ENCODE measurements at places on chromosomes 4 and X. TPM values are rescaled to one million over a fixed set of nuclear protein-coding genes. Genes with fewer than 3 reads are reported as not detected.

- no peak for DNase-seq
These were observed 8.2 kb downstream of the FANCB start for GRCh38 chrX:14864631-14865030.

GRCh38 chr4:35884714-35885480 lies 359.4 kb downstream of the ARAP2 start:
- DNase-seq, result no peak

GRCh38 chrX:136781180-136781797 lies 557 bp upstream of the ARHGEF6 start:
- peak; percentile 25 for DNase-seq

DNA sequence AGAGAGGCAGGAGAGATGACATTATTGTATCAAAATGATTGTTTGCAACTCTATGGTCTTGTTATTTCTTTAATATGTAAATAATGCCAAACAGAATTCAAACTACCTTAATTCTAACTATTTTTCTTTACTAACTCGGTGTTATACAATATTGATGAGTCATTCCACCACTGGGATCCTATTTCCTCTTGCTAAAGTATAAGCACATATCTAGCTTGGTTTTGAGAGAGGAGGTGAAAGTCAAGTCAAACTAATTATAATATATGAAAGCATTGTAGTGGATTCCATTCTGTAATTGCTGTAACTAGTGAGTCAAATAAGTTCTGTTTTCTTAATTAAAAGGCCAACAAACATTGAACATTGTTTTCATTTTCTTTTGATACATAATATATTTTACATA lies 837.6 kb downstream of the PDHA2 start:
- no peak for DNase-seq

DNA sequence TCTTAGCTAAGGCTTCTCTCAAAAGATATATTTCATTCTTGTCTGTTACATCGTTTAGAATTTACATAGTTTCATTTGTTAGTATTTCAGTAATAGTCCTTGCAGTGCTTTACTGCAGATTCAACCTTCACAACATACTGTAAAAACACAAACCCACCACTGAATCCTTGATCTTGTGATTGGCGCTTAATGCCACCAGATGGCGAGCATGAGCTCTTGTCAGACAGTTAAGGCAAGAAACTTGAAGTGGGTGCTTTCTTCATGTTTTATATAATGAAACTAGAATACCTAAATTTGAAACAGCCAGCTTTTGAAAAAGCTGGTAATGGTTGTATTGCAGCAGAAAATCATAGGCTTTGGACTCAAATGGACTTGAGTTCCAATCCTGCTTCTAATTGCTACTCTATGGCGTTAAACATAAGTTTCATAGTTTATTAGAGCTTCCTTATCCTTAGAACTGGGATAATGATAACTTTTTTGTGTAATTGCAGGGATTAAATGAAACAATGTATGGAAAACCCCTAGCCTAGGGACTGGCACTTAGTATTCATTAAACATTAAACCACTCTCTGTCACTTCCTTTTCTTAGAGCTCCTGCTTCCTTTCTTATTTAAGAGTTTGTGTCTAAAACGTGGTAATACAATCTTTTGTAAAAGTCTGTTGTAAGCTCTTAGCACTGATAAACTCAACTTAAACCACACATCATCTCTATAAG lies 95.1 kb downstream of the USP9X start:
- DNase-seq, result peak; percentile 62

GRCh38 chrX:15559227-15559626 lies 41.5 kb downstream of the ACE2 start:
- no peak for DNase-seq

DNA sequence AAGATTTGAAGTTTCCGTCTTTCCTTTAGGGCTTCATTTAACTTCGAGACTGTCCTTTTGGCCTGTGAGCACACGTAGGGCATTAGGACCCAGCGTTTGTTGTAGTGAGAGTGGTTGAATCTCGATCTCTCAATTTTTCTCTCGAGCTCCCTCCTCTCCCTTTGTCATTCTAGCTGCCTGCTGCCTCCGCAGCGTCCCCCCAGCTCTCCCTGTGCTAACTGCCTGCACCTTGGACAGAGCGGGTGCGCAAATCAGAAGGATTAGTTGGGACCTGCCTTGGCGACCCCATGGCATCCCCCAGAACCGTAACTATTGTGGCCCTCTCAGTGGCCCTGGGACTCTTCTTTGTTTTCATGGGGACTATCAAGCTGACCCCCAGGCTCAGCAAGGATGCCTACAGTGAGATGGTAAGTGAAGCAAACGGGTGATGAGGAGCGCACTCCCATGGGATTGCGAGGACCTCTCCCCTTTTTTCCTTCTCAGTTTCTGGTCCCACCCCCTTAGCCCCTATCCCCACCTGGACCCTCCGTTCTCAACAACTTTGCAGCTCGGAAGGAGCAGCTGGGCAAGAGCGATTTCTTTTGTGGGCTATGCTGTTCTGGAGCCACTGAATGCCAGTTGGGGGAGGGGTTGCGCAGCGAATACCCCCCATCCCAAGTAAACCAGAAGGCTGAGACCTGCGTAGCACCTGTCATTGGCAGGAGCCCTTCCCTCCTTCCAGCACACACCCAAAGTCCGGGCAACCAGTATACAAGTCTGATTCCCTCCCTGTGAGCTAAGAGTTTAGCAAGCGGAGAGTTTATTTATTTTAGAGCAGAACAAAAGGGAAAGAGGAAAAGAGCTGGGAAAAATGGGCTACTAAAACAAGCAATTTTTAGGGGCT lies at the start of gene TMEM35A:
TMEM35A (plus strand) TSS at position 164 of the 883 bp plus-strand sequence; CDS start at position 288, 124 bp downstream.
- no peak for DNase-seq

DNA sequence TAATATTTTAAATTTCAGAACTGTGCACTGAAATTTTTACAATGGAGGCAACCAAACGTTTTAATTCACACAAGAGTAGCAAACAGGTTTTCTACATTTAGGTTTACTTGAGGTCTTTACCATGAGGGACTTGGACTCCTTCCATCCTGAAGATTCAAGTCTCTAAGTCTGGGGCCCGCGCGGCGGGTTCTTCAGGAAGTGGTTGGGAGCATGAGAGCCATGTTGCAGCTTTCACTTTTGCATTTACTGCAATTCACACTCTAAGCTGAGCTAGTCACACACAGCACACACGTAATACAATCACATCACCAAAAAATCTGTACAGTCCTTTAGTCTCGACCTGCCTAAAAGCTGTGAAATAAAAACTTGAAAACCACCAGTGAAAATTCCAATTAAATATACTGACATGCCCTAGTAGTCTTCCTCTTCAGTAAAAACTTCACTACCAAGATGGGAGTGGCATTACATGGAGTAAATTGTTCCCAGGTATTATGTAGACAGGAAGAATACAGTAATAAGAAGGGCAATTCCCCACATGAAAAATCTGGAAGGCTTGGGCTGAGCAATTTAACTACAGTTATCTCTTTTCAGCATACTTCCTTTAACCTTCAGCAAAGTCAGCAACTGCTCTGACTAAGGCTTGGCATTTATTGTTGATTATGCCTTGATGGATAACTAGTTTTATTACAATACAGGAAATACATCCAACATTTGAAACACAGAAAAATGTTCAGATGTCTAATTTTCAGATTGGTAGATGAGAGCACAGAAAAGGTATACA lies 571.1 kb upstream of the DIPK2B start:
- no peak for DNase-seq

DNA sequence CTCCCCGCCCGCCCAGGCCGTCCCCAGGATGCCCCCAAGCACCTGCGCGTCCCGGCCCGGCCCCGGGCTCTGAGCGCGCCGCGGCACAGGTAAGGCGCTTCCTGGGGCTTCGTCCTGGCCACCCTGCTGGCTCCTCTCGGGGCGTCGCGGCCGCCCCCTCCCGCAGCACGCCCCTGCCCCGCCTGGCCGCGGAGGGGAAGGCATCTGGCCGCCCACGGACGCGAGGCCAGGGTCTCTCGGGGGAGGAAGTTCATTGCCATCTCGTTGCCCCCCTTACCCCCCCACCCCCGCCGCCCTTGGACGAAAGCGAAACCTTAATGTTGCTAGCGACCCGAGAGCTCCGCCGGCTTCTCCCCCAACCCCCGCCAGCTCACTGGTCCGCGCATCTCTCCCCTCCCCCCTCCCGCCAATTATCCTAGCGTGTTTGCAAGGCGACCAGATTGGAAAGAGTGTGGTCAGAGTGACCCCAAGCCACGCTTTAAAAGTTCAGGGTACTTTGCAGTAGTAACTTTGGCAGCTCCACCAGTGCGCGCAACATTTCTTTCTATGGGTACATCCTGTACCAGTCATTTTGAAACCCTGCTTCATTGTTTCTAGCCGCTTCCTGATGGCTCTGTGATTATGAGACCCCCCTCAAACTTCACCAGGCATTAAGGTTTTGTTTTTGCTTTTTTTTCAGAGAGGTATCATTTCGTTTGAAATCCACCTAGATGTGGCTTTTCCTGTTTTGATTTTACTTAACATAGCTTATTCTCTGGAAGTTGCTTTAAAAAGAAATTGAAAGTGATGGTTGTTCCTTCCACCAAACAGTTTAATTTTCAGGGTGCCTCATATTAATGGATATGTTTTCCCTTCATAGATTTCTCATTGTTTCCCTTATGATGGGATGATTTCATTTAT lies 626 bp downstream of the TBC1D1 start:
- DNase-seq, result peak; percentile 78

DNA sequence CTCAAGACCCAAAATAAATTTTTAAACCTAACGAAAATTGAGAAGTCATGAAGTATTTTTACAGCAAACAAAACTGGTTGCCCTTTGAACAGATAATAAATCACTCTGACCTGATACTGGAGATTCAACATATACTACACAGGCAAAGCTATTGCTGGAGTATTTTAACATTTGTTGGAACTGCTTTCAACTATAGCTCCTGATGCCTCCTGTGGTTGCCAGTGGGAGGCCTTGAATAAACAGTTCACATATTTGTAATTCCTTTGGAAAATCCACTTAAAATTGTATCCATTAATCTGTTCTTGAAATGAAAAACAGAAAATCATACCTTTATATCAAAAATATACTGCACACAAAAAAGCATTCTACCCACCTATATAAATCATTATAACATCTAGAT lies 605.1 kb downstream of the KCTD8 start:
- no peak for DNase-seq

- peak; percentile 65 for DNase-seq
These were observed 185.6 kb downstream of the RAP1GDS1 start for GRCh38 chr4:98446499-98447375.

- DNase-seq, result no peak
These were observed 21.6 kb downstream of the HTRA3 start for GRCh38 chr4:8291036-8291682.

DNA sequence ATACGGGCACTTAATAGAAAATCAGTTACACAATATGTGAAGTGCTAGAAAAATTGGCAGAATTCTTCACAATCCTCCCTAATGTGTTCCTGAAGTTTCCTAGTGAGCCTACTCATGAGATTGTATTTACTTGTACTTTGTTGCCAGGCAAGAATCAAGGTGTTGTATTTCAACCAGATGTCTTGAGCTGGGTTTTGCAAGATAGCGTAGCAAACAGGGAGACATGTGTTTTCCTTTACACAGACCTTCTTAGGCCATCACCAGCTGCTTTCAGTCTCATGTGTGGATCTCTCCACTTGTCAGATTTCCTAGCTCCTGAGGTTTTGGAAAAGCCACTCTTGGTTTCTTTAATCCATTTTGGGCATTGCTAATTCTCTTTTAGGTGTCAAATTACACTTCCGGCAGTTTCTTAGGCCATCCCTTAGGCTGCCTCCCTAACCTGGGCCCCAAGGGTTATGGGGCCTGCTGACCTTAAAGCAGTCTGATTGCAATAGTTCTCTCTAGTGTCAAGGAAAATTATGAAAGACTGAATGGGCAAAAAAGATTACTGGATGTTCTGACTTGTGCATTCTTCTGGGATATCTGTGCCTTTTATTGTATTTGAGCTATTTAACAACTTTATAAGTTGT lies 12.2 kb upstream of the EDA start:
- no peak for DNase-seq

DNA sequence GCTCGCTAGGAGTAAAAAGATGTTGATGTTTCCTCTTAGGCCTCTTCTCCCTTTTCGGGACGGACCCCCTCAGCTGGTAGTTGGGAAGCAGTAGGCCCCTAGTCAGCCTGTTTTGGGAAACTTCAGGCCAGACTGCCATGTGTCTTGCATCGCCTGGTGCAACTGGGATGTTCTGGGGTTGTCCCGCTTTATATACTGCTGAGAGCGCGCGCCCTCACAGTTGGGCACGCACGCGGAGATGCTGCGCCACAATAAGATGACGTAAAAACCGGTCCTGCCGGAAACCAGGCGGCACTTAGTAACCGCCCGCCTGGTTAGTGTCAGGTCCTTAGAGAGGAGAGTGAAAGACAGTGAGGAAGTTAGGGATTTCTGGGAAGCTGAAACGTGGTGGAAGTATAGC lies 231.3 kb upstream of the CT83 start:
- no peak for DNase-seq

DNA sequence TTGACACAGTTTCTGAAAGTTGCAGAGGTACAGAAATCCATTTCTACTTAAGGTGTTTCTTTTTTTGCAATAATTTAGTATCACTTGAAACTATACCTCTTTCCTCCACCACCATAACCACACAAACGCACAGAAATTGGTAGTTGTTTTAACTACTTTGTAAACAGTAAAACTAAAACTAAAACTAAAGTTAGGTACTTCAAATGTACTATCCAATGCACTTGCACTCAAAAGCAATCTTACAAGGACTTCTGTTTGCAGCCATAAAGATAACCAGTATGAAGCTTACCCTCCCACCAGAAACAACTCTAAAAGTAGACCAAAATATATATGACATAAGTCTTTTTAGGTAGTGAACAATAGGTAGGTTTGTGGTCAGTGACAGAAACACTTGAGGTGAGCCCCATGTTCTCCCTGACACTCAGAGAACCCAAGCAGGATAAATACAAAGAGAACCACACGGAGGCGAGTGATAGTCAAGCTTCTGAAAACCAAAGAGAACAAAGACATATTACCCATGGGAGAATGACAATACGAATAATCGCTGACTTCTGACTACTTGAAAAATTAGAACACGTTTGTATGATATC lies 72.2 kb upstream of the VBP1 start:
- DNase-seq, result no peak

The MAGEC1 gene
- not detected for total RNA-seq

The KLHL2 gene
- total RNA-seq, result 39.6 TPM

The GPM6B gene
- total RNA-seq, result not detected

The PTPN13 gene
- total RNA-seq, result not detected

Data from OCI-LY7 (cell line).